Stimulated activated CD8-positive, alpha-beta memory T cell treated with anti-CD3 and anti-CD28 coated beads, Interleukin-4, amount 100 ng/mL, for 1 hour (primary cell): ENCODE measurements at places on chromosomes 6 and 20.
A peak's percentile ranks its signal among the peaks of the same experiment; 100 is the strongest.

DNA sequence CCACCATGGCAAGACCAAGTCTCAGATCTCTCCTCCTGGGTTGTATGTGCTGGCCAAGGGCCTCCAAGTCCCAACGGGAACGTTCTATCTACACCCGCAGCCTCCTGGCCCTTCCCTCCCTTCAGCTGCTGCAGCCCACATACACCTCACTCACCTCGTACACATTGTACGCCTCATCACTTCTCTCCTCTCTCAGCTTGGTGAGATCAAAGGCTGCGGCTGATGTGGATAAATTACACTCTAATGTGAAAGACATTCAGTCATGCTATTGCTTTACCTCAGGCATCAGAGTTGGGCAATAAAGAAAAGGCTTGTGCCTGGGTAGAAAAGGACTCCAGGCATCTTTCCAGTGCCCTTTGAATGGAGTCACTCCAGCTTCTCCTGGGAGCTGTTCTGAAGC lies 135.3 kb upstream of the FOXQ1 start:
- no peak for DNase-seq

- no peak for DNase-seq
Observed at GRCh38 chr6:112799889-112800288, 452.8 kb downstream of the RFPL4B start.

- no peak for DNase-seq
Observed at GRCh38 chr20:25586877-25587276, 1.5 kb upstream of the NINL start.

DNA sequence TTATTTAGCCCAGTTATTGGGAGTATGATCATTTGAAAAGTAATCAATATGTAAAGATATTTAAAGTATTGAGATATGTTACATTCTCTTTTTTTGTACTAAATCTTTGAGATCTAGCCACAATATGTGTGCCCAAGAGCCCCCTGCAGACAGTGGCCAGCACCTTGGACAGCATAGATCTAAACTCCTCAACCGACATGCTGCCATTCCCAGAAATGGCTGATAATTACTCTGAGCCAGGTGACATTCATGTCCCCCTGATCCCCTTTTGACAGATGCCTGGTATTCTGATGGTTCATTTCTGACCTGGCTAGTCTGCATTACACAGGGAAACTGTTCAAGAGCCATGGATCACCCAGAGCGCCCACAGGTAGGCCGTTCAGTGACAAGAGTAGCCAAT lies 177.1 kb downstream of the ZDHHC14 start:
- no peak for DNase-seq

GRCh38 chr20:32574296-32575226 lies 10.6 kb downstream of the NOL4L start:
- no peak for DNase-seq

DNA sequence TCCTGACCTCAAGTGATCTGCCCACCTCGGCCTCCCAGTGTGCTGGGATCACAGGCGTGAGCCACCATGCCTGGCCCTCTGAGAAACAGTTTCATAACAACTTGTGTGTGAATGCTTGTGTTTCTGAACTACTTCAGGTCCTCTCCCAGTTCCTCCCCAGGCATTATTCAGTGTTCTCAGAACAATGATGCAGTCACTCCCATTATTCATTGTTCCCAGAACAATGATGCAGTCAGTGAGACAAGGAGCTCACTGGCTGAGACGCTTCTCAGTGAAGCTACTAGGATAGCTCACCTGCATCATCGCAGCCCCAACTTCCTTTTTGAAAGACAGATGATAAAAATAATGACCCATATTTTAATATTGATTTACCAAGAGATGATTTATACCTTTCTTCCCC lies 71.5 kb downstream of the NDUFAF5 start:
- no peak for DNase-seq

GRCh38 chr20:58690396-58691135 lies 2.0 kb upstream of the NPEPL1 start:
- no peak for DNase-seq

- no peak for DNase-seq
Observed at GRCh38 chr6:85660181-85660611, 17.5 kb upstream of the SYNCRIP start.

- no peak for DNase-seq
Observed at GRCh38 chr6:47135772-47136171, 93.6 kb upstream of the ADGRF1 start.

DNA sequence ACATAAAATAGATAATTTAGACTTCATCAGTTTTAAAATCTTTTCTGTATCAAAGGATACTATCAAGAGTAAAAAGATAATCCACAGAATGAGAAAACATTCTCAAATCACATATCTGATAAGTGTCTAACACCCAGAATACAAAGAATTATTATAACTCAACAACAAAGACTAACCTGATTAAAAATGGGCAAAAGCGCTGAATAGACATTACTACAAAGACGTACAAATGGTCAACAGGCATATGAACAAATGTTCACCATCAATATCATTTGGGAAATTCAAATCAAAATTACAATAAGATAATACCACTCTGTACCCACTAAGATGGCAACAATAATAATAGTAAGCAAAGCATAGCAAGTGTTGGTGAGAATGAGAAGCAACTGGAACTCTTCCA lies 503.8 kb downstream of the CDH26 start:
- no peak for DNase-seq

DNA sequence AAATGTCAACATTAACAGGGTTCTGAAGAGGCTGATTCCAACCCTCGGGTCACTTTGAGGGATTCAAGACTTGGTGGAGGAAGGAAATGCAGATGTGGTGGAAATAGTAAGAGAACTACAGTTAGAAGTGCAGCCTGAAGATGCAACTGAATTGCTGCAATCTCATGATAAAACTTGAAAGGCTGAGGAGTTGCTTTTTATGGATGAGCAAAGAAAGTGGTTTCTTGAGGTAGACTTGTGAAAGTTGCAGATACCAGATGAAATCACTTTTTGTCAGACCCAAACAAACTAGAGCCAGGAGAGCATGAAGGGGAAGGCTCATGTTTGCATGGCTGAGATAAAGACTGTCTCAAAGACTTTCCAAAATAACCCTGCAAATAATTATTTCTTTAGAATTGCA lies 16.2 kb downstream of the ANKRD6 start:
- no peak for DNase-seq

DNA sequence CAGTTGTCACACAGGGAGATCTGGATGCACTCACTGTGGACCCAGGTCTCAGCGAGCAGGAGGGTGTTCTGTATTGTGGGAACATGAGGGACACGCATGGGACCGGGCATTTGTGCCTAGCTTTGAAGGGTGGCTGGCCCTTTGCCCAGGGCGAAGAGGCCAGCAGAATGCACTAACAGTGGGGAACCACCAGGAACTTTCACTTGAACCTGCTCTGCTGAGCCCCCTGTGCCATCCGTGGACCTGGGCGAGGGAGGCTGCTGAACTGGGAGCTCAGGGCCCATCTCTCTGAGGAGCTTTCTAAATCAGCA lies 1.2 kb upstream of the ULBP2 start:
- DNase-seq: no peak

DNA sequence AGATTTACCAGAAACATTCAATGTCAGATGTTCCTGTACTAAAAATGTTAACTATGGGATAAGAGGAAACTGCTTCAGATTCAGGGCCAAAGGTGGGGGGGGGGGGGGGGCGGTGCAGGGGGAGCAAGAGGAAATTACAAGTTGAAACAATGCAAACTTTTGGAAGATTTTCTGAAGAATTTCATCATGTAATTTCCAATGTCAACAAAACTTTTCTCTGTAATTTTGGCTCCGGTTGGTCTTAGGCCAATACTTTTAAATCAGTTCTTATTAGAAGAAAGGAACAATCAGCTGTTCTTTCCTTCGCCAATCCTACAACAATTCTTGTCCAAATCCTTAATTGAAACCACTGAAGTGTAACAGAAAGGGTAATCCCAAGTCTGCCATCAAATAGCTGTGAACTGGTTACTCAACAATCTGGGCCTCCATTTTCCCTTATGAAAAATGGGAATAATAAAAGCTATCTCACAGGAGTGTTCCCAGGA lies 13.1 kb downstream of the UQCC1 start:
- DNase-seq: no peak

DNA sequence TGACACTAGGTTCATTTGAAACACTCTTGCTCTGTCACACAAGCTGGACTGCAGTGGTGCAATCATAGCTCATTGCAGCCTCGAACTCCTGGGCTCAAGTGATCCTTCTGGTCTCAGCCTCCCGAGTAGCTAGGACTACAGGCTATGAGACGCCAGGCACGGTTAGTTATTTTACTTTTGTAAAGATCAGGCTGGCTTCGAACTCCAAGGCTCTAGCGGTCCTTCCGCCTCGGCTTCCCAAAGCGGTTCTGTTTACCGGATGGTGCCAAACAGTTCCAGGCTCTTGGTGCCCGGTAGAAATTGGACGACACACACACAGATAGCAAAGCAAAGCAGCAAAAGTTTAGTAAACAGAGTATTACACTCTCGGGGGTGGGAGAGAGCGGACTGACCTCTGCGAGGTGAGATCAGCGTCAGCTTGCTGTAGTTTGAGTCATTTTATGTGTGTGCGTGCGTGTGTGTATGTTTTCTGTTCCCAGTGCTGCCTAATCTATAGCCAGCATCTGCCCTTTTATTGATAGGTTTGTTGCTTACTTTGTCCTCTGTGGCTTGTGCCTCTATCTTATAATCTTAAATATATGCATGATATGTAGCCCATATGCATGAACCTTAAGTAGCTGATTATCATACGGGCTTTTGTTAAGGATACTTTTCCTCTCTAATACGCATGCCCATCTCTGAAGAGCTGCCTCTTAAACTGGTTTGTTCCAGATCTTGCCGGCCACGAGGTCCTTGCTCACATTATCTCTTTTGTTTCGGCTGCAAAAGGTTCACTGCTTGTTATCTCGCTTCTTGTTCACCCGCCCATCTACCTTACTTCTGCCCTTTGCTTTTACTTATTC lies 75.2 kb downstream of the OR2B2 start:
- peak; percentile 25 for DNase-seq

DNA sequence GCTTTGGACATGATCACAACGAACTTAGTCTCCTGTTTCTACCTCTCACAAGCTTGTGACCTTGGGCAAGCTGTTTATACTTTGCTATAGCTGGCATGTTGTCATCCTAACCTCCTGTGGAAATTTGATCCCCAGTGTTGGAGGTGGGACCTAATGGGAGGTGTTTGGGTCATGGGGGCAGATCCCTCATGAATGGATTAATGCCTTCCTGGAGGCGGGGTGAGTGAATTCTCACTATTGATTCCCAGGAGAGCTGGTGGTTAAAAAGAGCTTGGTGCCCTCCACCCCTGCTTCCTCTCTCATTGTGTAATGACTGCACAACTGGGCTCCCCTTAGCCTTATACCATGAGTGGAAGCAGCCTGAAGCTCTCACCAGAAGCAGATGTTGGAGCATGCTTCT lies 228.9 kb downstream of the HIVEP2 start:
- no peak for DNase-seq

- DNase-seq: no peak
Observed at GRCh38 chr6:85388531-85388930, 61.4 kb upstream of the NT5E start.

- DNase-seq: no peak
Observed at GRCh38 chr20:34525709-34526416, 9.6 kb downstream of the DYNLRB1 start.

DNA sequence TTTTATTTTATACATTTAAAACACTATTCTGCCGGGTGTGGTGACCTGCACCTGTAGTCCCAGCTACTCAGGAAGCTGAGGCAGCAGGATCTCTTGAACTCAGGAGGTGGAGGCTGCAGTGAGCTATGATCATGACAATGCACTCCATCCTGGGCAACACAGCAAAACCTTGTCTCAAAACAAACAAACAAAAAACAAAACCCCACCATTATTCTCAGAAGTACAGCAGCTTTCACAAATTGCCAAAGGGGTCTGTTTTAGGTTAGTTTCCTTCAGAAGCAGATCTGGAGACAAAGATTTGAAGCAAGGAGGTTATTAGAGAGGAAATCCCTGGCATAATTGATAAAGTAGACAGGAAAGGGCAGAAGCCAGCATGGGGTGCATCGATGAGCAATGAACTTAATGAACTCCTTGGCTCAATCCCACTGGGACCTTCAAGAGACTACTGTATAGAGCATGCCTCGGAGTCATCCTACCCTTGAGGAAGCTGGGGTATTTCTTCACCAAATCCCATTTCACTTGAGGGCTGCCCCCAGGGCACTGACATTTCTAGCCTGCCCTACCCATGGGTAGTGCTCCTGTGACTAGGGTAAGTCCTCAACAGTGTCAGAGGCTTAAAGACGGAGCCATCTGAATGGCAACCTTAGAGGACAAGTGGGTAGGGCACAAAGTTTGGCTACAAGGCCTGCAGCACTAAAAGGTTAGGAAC lies 43.2 kb upstream of the DDR1 start:
- no peak for DNase-seq

GRCh38 chr20:3723284-3723683 lies 9.2 kb upstream of the HSPA12B start:
- no peak for DNase-seq

DNA sequence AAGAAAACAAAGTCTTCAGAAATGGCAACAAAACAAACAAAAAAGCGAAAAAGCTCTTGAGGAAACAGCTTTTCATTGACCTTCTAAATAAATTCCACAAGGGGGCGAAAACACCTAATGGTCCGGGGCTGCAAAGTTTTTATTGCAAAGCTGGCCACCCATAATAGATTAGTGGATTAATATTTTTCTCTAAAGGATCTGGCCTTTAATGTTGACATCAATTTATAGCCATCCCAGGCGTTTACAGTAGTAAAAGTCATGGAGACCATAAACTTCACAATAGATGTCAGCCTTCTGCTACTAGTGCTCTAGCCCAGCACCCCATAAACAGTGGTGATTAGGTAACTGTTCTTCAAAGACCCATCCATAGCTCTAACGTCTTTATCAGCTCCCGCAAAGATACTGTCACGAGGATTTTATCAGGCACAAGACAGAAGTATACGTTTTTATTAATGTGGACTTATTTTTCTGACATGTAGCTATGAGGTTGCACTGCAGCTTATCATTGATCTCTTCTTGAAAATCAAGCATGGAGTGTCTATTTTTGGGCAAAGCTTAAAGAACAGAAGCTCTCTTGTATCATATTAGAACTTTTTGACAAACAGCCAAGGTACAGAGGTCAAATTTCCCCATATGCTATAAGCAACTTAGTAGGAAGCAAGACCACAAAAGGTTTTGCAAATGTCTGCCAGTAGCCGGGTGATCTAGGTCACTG lies 4.7 kb downstream of the CITED2 start:
- DNase-seq: no peak

- DNase-seq: no peak
Observed at GRCh38 chr6:109738667-109739066, 47.6 kb downstream of the FIG4 start.

- DNase-seq: no peak
Observed at GRCh38 chr20:2729251-2729713, 36.7 kb downstream of the EBF4 start.

- no peak for DNase-seq
Observed at GRCh38 chr6:30690403-30691207, at the start of gene NRM. Gene NRM, minus strand, starts transcription at chr6:30690984. Its CDS starts 10 bp downstream, at chr6:30690974.
